Activated CD8-positive, alpha-beta memory T cell treated with anti-CD3 and anti-CD28 coated beads for 4 hours (primary cell): ENCODE measurements at places on chromosomes 2 and 18.

DNA sequence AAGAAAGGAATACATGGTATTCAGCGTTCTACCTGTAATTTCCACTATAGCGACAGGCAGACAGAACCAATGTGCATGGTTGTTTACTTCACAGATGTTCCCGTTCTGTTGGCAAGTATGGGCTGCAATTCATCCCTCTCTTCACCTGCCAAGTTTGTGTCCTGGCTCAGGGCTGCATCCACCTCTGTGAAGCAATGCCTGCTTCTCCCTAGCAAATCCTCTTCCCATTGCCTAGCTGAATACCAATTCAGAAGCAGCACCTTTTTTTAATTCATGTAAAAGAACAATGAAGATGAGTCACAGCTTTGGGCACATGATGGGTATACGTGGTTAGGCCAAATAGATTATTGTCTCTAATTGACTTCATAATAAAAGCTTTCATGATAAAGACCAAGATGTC lies 54.7 kb upstream of the LRATD1 start:
- DNase-seq, result no peak

DNA sequence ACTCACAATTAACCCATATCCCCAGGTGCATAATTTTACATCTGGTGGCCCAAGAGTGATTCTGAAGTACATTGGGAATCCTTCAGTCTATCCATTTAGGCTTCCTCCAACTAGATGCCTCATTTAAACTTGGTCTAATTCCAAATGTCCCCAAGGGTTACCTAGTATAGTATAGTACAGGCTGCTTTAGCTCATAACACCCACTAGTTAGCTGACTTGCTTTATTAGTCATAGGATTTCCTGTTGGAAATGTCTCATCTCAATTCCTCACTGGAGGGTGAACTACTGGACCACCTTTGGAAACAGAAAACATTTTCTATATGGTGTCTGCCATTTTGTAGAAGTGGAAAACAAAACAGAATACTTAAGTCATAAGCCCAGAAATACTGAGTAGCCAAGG lies 202.5 kb upstream of the SESTD1 start:
- no peak for DNase-seq

GRCh38 chr2:43539436-43539835 lies 56.4 kb downstream of the THADA start:
- no peak for DNase-seq

DNA sequence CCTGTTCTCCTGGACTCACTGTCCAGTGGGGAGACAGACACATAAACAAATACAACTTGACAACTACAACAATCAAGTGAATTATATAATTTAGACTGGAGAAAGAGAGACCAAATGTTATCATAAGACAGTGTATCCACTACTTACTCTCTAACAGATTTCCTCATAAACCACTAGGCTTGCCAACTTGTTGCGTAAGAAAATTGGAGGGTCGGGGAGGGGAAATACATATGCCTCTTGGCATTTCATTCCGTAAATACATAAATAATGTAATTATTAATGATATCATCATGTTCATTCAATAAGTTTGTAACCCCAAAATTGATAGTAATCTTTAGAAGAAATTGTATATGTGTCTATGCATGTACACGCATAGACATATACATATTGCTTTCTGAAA lies 14.9 kb downstream of the RAB6D start:
- DNase-seq, result no peak

GRCh38 chr18:48676756-48677368 lies 138.0 kb downstream of the CTIF start:
- DNase-seq, result peak; percentile 32
